ENCODE measurements at places on chromosomes 6 and 20.

DNA sequence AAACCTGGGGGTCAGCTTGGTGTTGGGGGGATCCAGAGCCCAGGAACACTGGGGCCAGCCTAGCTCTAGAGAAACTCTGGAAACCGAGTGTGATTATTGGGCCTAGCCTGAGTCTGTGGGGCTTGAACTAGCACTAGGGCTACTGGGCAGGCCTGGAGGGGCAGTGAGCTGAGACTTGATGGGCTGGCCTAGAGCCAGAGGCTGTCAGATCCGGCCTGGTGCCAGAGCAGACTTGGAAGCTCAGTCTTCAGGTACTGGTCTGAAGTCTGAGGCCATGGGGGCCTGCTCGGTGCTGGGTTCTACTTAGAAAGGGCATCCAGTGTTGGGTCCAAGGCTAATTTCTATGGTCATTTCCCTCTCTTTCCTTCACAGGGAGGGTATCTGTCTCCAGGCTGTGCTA is 2.7 kb downstream of the DEFB112 start:
- DNase-seq, result no peak

- DNase-seq, result no peak
Observed at GRCh38 chr20:53899351-53900167, 170.8 kb downstream of the BCAS1 start.

GRCh38 chr6:12324099-12324498 is 33.9 kb downstream of the EDN1 start:
- DNase-seq, result no peak

GRCh38 chr6:13024616-13025015 is 303.7 kb downstream of the TBC1D7 start:
- no peak for DNase-seq

DNA sequence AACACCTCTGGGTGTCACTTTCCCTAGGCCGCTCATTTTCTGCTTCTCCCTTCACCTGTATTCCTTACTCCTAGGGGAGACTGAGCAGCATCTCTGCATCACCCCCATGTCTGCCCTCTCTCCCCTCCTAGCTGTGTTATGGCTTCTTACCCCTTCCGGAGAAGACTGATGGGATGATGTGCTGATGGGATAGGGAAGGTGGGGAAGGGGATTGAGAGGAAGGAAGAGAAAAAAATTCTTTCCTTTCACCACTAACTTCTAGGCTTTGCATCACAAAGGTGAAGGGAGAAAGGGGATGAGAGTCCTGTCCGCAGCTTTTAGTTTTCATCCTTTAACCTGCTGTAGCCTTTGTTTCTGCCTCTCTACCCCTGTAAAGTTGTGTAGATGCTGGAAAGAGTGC is 26.7 kb downstream of the AKAP7 start:
- DNase-seq, result no peak

- no peak for DNase-seq
Observed at GRCh38 chr20:60013296-60014139, 55.3 kb downstream of the CDH26 start.
